ENCODE measurements at places on chromosomes 1 and 21. TPM values are rescaled to one million over a fixed set of nuclear protein-coding genes. Genes with fewer than 3 reads are reported as not detected.
A peak's percentile ranks its signal among the peaks of the same experiment; 100 is the strongest.

- H3K4me1 ChIP-seq, result peaks cover 88% of the 10 kb centered on the region
- no peaks in the 10 kb centered on the region for H3K36me3 ChIP-seq
- DNase-seq, result no peak
- peak overlapping the region; percentile 78 for H3K27ac ChIP-seq
- H3K4me3 ChIP-seq, result no peak overlapping the region
Observed at GRCh38 chr1:23615423-23615822, 56.1 kb upstream of the ID3 start.

DNA sequence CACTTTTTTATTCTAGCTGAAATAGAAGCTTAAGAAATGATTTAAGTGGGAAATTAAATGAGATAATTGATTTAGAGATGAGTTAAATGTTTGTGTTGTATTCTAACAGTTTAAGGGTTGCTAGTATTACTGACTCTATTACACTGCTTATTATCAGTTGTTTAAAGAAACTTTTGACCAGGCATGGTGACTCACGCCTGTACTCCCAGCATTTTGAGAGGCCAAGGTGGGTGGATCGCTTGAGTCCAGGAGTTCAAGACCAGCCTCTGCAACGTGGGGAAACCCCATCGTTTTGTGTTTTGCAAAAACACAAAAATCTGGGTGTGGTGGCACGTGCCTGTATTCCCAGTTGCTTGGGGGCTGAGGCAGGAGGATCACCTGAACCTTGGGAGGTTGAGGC lies 14.2 kb downstream of the CLIC4 start:
- no peak overlapping the region for H3K4me3 ChIP-seq
- no peaks in the 10 kb centered on the region for H3K36me3 ChIP-seq
- H3K27ac ChIP-seq, result no peak overlapping the region

DNA sequence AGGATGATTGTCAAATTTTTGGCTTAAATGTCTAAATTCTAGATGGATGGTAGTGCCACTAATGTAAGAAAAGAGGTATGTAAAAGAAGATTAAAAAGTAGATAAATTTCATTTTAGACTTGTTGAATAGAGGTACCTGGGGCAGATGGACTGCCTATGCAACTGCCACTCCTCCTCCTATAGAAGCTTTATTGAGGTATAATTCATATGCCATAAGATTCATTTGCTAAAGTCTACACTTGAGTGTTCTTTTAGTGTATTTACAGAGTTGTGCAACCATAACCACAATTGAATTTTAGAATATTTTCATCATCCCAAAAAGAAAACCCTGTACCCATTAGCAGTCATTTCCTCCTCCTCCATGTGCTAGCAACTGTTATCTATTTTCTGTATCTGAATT lies 70.6 kb downstream of the FNBP1L start:
- H3K4me1 ChIP-seq, result no peaks in the 10 kb centered on the region
- no peak overlapping the region for H3K4me3 ChIP-seq
- H3K36me3 ChIP-seq, result no peaks in the 10 kb centered on the region
- no peak overlapping the region for H3K27ac ChIP-seq

GRCh38 chr1:234836045-234836681 lies 226.2 kb upstream of the IRF2BP2 start:
- DNase-seq, result no peak
- no peaks in the 10 kb centered on the region for H3K36me3 ChIP-seq
- peaks cover 4% of the 10 kb centered on the region for H3K4me1 ChIP-seq
- no peaks in the 10 kb centered on the region for H3K27me3 ChIP-seq
- no peak overlapping the region for H3K27ac ChIP-seq

- H3K4me1 ChIP-seq, result peaks cover 3% of the 10 kb centered on the region
- H3K36me3 ChIP-seq, result peaks cover 3% of the 10 kb centered on the region
- DNase-seq, result no peak
- no peaks in the 10 kb centered on the region for H3K27me3 ChIP-seq
Observed at GRCh38 chr1:89550995-89551394, 26.4 kb downstream of the LRRC8B start.

DNA sequence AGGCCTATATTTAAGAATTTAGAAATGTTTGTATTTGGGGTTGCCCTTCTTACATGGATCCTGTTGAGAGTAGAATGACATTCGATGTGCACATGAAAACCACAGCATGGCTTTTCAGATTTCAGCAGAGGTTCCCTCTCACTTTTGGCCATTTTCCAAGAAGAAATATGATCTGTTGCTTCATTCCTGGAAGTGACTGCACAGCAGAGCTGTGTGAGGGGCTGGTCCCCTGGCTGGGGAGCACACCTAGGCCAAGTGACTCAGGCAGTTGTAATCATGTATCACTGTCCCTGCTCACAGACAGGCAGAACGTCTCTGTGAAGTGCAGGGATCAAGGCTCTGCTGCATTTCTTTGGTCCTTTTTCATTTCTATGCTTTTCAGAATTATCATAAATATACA lies 32.3 kb downstream of the AGT start:
- H3K27me3 ChIP-seq, result no peaks in the 10 kb centered on the region
- H3K27ac ChIP-seq, result no peak overlapping the region
- no peak for DNase-seq
- no peaks in the 10 kb centered on the region for H3K4me1 ChIP-seq
- H3K4me3 ChIP-seq, result no peak overlapping the region
- H3K36me3 ChIP-seq, result peaks cover 87% of the 10 kb centered on the region

GRCh38 chr1:170369000-170369399 lies 163.0 kb upstream of the GORAB start:
- H3K27me3 ChIP-seq, result no peaks in the 10 kb centered on the region
- H3K27ac ChIP-seq, result no peak overlapping the region
- H3K36me3 ChIP-seq, result no peaks in the 10 kb centered on the region
- no peak for DNase-seq

DNA sequence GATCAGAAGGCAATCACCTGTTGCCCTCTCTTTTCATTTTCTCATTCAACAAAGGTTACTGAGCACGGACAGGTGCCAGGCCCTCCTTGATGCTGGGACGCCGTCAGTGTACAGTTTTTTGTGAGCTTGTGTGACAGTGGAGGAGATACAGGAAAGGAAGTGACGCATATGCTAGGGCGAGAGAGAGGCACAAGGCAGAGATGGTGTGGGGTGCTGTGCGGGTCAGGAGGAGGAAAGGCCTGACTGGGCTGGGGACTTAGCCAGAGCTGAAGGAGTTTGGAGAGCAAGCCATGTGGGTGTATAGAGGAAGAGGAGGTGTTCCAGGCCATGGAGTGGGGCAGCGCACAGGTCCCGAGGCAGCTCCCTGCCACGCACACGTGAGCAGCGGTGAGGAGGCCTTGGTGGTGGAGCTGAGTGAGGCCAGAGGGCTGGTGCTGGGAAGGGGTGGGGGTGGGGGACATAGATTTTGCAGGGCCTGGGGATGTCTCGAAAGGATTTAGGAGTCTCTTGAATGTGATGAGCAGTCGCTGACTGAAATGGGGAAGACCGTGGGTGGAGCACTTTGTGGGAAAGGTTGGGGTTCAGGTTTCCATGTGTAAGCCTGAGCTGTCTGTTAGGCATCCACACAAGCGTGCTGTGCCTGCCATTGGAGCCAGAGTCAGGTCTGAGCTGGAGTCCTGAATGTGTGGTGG lies 46.0 kb downstream of the TRAPPC10 start:
- peaks cover 15% of the 10 kb centered on the region for H3K4me1 ChIP-seq
- H3K27me3 ChIP-seq, result no peaks in the 10 kb centered on the region
- peak; percentile 13 for DNase-seq

- no peak overlapping the region for H3K27ac ChIP-seq
- peaks cover 96% of the 10 kb centered on the region for H3K36me3 ChIP-seq
- no peak overlapping the region for H3K4me3 ChIP-seq
- H3K4me1 ChIP-seq, result no peaks in the 10 kb centered on the region
Observed at GRCh38 chr1:110051262-110051648, 16.8 kb downstream of the STRIP1 start.

The FAM43B gene
- not detected for total RNA-seq

The ERG gene
- not detected for total RNA-seq

The CDC7 gene
- total RNA-seq, result 3.1 TPM

The CLDN19 gene
- not detected for total RNA-seq

The RGS8 gene
- not detected for total RNA-seq

The TMPRSS2 gene
- not detected for total RNA-seq

The HMGN1 gene
- 254 TPM for total RNA-seq

The ILF2 gene
- total RNA-seq, result 137 TPM

The NPR1 gene
- 0.35 TPM for total RNA-seq

The PRAMEF15 gene
- total RNA-seq, result not detected

The IFI44L gene
- total RNA-seq, result 13.5 TPM

The RHBG gene
- not detected for total RNA-seq

The TTLL10 gene
- total RNA-seq, result 0.41 TPM

The CKS1B gene
- 7.9 TPM for total RNA-seq

Data from T-cell (primary cell).